IPS DF 19.7 (cell line): ENCODE measurements at places on chromosomes 5 and 9.

DNA sequence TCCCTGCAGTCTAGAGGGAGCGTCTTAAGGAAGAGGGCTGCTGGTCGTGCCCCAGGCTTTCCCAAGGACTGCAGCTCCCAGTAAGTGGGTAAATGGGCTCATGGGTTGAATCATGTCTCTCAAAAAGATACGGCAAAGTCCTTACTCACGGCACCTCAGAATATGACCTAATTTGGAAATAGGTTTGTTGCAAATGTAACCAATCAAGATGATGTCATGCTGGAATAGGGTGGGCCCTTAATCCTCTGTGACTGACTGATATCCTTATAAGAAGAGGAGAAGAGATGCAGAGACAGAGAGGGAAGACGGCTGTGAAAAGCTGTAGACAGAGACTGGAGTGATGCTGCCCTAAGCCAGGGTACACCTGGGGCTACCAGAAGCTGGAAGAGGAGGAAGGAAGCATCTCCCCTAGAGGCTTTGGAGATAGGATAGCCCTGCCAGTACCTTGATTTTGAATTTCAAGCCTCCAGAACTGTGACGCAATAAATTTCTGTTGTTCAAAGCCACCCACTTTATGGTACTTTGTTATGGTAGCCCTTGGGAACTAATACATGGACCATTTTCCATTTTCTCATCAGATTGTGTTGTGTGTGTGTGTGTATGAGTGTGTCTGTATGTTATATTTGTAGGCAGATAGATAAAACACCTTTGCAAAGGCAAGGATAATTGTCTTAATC, 15.0 kb downstream of the GALNT10 start:
- no peak for DNase-seq

- DNase-seq, result peak; percentile 45
These were observed 803.1 kb upstream of the COX7C start for GRCh38 chr5:85814596-85814995.

- no peak for DNase-seq
These were observed 21.0 kb upstream of the TBCA start for GRCh38 chr5:77797136-77797535.

- no peak for DNase-seq
These were observed 888 bp downstream of the RABGAP1 start for GRCh38 chr9:122941582-122942234.

- no peak for DNase-seq
These were observed 51.4 kb upstream of the DAB2IP start for GRCh38 chr9:121599872-121600585.

DNA sequence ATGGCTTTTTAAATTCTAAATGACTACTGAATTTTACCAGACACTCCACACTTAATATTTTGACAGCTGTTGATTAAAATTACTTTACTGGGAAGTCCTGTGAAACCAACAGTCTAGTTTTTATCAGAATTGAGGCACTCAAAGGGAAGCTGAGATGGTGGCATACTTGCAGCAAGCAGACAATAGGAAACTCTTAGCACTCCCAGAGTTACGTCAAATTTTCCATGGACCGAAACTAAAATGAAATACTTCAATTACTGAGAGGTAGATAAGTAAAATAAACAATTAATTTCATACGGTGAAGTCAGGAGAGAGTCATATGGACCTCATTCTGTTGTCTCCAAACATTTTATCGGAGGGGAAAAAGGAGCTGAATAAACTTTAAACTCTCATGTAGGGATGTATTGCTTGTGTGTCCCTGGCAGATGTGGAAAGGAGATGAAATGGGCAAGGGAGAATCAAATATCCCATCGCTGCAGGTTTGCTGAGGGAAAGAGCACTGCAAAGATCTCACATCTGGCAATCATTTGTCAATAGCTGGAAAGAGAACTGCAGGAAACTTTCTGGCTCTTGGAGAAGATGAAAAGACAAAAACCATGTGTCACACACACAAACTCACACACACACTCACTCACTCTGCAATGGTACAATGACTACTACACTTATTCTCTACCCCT, 189.4 kb downstream of the BNC2 start:
- DNase-seq, result no peak

DNA sequence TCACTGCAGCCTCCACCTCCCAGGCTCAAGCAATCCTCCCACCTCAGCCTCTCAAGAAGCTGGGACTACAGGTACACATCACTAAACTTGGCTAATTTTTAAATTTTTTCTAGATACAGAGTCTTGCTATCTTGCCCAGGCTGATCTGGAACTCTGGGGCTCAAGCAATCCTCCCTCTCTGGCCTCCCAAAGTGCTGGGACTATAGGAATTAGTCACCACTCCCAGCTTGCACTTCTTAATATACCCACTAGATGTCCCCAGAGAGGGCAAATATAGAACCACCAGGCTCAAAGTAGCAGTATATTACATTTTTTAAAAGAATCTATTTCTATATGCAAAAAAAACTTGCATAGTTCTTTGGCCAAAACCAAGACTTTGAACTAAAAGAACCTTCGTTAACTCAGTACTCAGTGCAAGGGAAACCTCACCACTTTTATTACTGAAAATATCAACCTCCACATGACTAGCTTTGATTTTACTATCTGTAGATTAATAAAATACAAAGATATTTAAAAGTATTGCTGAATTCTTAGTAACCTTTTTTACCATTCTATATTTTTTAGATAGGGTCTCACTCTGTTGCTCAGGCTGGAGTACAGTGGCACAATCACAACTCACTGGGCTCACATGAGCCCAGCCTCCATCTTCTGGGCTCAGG, 25.8 kb upstream of the HSD17B3 start:
- no peak for DNase-seq

- DNase-seq, result peak; percentile 47
These were observed 207.2 kb downstream of the ENC1 start for GRCh38 chr5:74433255-74433895.

- DNase-seq, result no peak
These were observed 127.6 kb upstream of the NMUR2 start for GRCh38 chr5:152532714-152533113.

- DNase-seq, result peak; percentile 60
These were observed 32.0 kb downstream of the ANKRD55 start for GRCh38 chr5:56200971-56201666.

- peak; percentile 23 for DNase-seq
These were observed 387.4 kb downstream of the ACTL7B start for GRCh38 chr9:108468364-108468763.

GRCh38 chr5:133147411-133147810, 95.6 kb downstream of the HSPA4 start:
- no peak for DNase-seq

GRCh38 chr5:123269436-123269835, 153.8 kb downstream of the CEP120 start:
- no peak for DNase-seq

- DNase-seq, result no peak
These were observed 83.7 kb downstream of the TRPM6 start for GRCh38 chr9:74804018-74804385.

GRCh38 chr9:135903786-135904520, 3.4 kb downstream of the CAMSAP1 start:
- no peak for DNase-seq

DNA sequence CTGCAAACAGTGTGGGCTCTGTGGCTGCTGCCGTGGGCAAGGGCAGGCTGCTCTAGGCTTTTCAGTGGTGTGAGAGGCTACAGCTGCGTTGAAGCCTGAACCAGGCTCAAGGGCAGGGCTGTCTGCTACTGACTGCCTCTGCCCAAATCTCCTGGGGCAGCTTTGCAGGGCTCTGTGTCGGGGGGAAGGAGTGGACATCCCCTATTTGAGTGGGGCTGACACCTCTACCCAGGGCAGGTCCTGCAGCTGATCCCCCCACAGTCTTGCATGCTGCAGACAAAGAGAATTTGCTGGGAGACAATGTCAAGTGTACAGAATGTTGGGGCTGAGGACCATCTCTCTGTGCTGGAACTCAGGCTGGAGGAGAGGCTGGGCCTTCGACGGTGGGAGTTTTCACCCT, 240.2 kb downstream of the PBX3 start:
- DNase-seq, result no peak

DNA sequence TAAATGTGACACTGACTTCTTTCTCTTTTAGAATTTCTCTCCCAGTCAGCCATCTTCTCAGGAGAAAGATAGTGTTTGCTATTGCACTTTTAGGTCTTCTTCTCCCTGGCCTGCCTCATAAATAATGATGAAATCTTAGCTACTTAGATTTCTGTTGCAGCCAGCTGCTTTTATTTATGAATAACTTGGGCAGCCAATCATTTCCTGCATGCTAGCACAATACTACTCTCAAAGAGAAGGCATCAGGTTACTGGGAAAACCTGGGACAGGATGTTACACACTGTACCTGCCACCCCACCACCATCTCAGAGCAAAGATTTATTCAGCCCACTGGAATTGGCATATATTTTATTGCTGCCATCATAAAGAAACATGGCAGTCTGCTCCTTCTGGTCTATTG, 266.6 kb downstream of the PRELID2 start:
- no peak for DNase-seq

DNA sequence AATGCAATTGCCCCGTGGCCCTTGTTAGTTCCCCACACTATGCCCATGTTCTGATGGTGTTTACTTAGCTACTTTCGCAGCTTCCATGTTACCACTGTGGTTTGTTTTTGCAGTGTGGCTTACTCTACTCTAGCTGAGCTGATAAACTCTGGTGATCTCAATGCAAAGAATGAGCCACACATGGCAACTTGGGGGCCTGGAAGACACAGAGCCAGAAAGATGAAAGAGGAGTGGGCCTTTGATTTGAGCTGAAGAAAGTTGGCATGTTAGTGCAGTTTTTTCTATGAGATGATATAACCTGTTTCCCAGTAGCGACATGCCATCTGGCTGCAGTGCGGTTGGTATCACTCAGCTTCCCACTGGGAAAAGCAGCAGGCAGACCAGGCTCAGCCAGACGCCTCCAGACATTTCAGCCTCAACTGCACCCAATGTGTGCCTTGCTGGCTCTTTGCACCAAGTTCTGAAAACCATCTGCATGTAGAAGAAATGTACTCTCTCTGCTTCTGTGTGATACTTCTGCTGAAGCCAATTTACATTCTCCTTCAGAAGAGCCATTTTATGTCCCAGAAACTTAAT, 329.4 kb downstream of the ARHGEF28 start:
- no peak for DNase-seq

DNA sequence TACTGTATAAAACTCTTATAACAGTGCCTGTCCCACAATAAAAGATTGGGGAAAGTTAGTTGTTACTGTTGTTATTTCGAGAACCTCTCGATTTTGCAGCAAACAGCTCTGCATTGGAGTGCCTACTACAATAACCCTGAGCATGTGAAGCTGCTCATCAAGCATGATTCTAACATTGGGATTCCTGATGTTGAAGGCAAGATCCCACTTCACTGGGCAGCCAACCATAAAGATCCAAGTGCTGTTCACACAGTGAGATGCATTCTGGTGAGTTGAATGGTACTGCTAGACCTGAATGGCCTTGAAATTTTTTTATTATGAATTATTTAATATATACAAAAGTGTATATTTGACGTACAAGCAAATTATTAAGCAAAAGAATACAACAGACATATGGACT, 123.2 kb downstream of the TEX10 start:
- DNase-seq, result no peak

DNA sequence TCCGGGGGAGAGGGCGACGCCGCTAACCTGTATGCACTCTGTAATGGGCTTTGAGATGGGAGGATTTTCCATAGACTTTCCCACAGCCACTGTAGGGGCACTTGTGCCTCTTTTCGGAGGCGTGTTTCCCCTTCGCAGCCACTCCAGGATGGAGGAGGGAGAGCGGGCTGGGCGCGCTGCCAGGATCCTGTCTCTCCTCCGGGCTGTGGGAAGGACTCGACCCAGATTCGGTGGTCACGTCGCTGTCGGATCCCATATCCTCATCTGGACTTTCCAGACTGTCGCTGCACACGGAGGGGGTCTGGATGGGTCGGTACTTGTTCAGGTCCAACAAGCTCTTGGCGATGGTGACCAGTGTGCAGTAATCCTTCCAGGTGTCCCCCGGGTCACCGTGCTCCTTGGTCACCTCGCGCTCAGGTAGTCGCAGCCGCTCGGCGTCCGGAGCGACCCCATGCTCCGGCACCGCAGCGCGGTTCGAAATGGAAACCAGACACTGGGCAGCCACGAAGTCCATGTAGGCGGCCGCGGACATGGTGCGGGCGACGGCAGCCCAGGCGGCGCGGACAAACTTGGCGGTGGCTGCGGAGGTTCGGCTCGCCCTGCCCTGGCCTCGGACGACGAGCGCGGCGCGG, 1.5 kb downstream of the KLF9 start:
- DNase-seq, result no peak

- no peak for DNase-seq
These were observed 148.9 kb upstream of the RUSC2 start for GRCh38 chr9:35341021-35341420.

DNA sequence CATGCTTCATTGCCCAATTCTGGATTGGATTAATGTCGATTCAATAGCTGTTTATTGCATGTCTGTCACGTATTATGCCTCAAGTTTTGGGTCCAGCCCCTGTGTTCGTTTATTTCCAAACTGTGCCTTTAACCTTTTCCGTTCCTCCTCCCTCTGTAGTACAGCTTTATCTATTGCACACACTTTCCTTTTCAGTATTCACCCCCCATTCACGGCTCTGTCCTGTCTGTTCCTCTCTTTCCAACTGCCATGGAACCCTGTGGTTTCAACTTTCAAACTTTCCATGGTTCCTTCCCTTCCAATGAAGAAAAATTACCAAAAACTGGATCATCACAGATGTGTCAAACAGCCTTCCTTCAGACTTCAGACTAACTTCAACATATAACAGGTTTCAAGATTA, 17.1 kb downstream of the SMARCA2 start:
- no peak for DNase-seq

GRCh38 chr5:145025775-145026174, 809.4 kb downstream of the PRELID2 start:
- DNase-seq, result no peak

DNA sequence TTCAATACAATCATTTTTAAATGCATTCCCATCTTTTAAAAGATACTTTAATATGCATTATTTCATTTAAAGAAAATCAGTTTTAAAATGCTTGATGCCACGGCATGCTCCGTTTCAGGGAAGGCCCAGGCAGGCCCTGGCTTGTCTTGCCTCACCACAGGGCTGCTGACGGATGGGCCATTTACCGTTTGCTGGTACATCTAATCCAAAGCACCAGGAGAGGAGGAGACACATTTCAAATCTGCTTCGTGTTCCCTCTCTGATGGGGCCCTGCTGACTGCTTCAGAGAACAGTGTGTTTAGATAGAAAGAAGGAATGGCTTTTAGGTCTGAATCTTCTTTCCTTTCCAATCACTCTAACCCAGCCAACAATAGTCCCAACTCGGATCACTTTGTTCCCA, 185.2 kb downstream of the DCP2 start:
- no peak for DNase-seq

- no peak for DNase-seq
These were observed 501.5 kb downstream of the DMAC1 start for GRCh38 chr9:7298123-7298522.

- DNase-seq, result no peak
These were observed 303.7 kb upstream of the SLC24A2 start for GRCh38 chr9:20092561-20092960.

- DNase-seq, result no peak
These were observed 157.8 kb upstream of the TMEM161B start for GRCh38 chr5:88426441-88426840.

DNA sequence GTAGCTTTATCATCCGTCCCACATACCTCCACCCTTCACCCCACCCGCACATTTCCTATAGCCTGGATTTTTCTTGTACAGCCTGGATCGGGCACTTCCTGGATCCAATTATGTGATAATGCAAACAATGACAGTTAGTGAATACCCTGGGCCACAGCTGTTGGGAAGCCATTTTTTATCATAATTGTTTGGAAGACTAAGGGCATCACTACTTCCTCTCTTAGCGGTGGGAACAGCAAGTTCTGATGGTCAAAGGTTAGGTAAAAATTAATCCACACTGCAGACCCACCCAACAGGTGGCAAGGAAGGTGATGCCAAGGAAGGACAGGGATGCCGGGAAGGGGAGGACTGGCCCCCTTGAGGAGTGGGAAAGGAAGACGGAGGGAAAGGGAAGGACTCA, 183.7 kb downstream of the SAXO1 start:
- no peak for DNase-seq
